ENCODE measurements at places on chromosomes 1 and 21.

GRCh38 chr1:82464362-82465001 is 663.7 kb downstream of the ADGRL2 start:
- no peak for DNase-seq

DNA sequence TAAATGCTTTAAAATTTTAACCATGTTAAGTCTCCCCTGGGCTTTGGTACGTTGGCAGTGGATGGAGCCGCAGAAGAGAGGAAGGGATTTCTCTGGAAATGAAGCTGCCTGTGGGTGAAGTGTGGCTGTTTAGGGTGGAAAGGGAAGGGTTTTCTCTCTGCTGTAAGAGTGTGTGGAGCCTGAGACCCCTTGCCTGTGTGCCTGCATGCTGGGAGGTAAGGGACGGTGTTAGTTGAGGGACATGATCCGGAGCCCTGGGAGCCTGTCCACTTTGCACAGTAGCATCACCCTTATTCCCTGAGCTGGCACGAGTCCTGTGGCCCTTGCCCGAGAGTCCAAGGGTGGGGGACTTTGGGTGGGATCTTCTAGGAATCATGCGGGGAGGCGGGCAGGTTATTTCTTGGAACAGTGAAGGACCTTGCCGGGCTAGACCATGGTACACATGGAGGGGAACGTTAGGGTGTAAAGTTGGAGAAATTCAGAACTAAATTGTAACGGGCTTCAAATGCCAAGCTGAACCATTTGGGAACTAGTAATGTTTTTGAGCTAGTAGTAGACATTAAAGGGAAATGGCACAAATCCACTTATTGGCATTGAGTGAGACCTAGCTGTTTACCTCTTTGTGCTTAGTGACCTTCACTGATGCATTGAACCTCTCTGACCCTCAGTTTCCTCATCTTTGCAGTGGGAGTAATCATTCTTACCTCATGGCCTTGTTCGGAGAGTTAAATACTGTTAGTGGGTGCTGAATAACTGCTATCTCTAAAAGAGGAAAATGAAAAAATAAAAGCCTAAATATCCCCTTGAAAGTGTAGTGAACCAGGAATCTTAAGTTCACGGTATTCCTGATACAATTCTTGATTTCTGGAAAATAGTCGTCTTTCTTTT is 3.5 kb downstream of the GALNT2 start:
- DNase-seq, result no peak

DNA sequence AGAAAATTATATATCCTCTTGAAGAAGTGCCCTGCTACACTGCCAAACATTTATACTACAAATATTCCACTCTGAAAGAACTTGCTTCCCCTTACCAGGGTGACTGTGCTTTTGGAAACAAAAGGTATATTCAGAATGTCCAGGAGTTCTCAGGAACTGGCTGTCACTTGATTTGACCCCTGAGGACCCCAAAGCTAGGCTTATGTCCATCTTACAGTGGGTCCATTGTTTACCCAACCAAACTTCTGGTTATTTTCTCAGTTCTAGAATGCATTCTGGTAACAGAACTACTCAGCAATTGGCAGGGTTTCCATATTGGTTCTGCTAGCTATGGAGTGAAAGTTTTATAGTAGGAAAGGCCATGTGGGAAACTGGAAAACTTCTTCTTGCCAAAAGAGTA is 207.1 kb upstream of the KCTD3 start:
- no peak for DNase-seq

GRCh38 chr1:209983953-209984352 is 45.9 kb downstream of the SYT14 start:
- no peak for DNase-seq

- no peak for DNase-seq
These were observed 334.0 kb upstream of the PRMT6 start for GRCh38 chr1:106722466-106722865.

- no peak for DNase-seq
These were observed 47.7 kb downstream of the SYCP1 start for GRCh38 chr1:114902343-114902742.

- no peak for DNase-seq
These were observed 263.0 kb downstream of the TNR start for GRCh38 chr1:175480343-175480822.

- no peak for DNase-seq
These were observed 16.7 kb downstream of the TIPRL start for GRCh38 chr1:168195199-168196135.

DNA sequence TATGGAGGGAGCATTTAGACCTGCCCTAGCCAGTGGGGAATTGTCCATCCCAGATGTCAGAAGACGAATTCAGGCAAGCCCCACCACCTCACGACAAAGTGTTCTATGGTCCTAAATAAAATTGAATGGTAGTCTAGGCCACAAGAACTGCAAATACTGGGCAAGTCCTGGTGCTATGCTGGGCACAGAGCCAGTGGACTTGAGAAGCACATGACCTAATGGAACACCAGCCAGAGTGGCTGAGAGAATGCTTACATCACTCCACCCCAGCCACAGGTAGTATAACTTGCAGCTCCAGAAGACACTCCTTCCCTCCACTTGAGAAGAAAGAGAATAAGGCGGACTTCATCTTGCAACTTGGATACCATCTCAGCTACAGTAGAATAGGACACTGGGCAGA is 567.3 kb upstream of the CXADR start:
- no peak for DNase-seq

- DNase-seq, result no peak
These were observed 9.6 kb upstream of the RFX5 start for GRCh38 chr1:151356696-151357095.

DNA sequence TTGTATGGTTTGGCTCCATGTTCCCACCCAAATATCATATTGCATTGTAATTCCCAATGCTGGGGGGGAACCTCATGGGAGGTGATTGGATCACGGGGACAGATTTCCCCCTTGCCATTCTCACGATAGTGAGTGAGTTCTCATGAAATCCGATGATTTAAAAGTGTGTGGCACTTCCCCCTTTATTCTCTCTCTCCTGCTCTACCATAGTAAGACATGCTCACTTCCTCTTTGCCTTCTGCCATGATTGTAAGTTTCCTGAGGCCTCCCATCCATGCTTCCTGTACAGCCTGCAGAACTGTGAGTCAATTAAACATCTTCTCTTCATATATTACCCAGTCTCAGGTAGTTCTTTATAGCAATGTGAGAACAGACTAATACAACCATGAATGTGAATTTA is 211.6 kb upstream of the NR5A2 start:
- no peak for DNase-seq

GRCh38 chr21:26834181-26834905 is 10.9 kb downstream of the ADAMTS1 start:
- no peak for DNase-seq

DNA sequence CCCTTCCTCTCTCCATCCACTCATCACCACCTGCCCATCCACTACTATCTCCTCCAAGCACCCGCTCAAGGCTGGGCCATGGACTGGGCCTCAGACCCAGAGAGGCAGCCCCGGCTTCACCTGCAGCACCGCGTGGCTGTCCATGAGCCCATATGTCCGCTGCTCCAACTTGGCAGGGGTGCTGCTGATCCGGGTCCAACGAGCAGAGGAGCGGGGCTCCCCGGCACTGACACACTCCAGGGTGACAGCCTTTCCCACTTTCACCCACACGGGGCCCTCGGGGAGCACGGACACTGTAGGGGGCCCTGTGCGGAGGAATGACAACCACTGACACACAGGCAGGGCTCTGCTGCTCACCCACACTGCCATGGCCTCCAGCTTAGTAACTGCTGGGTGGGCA is 28.9 kb downstream of the LDLRAD2 start:
- no peak for DNase-seq

GRCh38 chr1:87880764-87881163 is 552.1 kb downstream of the LMO4 start:
- no peak for DNase-seq

DNA sequence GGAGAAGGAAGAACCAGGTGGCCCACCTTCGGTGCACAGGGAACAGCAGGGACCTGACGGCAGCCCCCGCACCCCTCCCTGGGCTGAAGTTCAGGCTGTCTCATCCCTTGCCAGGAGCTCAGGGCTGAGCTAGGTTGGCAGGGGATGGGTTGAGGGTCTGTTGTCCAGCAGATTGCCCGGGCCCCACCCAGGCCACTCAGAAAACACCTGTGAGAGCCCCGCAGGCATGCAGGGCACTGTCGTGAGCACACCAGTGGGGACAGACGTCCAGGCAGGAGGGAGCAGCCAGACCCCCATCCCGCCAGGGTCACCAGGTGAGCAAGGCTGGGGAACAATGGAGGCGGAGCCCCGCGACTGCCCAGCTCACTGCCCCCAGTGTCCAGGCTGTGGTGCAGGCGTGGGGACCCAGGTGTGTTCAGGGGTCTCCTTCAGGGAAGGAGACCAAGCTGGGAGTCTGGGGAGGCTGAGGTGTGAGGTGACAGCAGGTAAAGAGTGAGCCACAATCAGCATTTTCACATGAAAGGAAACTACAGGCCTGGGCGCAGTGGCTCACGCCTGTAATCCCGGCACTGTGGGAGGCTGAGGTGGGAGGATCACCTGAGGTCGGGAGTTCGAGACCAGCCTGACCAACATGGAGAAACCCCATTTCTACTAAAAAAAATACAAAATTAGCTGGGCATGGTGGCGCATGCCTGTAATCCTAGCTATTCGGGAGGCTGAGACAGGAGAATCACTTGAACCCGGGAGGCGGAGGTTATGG is 9.4 kb upstream of the SAMD11 start:
- no peak for DNase-seq

- DNase-seq, result no peak
These were observed 58.0 kb downstream of the KAZN start for GRCh38 chr1:14656384-14656937.

DNA sequence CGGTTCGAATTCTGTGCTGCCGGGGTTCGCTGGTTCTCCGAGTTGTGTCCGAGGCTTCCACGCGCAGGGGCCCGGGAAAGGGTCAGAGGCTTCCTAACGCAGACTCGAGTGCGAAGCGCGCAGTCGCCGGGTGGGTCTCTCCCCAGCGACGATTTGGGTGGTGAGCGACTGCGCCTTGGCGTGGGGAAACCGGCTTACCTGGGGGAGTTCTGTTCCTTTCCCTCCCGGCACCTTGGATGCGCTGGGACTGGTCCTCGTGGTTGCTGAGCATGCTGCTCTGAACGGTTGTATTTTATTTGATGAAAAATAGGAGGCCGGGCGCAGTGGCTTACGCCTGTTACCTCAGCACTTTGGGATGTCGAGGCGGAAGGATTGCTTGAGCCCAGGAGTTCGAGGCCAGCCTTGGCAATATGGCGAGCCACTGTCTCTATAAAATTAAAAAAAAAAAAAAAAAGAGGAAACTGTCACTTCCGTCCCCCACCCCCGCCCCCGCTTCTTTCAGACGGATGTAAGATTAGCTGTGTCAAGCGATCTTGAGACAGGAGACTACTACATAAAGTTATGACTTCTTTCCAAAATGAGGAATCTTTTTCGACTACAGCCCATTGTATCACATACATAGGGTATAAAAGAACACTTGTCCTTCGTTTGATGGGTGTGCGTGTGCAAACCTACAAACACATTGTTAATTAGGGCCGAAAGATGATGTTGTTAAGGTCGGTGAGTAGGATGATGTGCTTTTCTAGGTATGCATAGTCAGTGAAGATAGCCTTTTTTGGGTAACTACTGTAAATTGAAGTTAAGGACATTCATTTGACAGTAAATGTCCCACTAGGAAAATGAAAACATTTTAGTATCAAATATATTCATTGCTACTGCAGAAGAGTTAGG is at the start of gene CCDC18:
CCDC18 (plus strand) TSS at position 2 of the 891 bp plus-strand sequence. CDS start 2,638 bp downstream, outside the sequence.
- peak; percentile 45 for DNase-seq

GRCh38 chr1:16434501-16434900 is 2.7 kb downstream of the SPATA21 start:
- peak; percentile 7 for DNase-seq

DNA sequence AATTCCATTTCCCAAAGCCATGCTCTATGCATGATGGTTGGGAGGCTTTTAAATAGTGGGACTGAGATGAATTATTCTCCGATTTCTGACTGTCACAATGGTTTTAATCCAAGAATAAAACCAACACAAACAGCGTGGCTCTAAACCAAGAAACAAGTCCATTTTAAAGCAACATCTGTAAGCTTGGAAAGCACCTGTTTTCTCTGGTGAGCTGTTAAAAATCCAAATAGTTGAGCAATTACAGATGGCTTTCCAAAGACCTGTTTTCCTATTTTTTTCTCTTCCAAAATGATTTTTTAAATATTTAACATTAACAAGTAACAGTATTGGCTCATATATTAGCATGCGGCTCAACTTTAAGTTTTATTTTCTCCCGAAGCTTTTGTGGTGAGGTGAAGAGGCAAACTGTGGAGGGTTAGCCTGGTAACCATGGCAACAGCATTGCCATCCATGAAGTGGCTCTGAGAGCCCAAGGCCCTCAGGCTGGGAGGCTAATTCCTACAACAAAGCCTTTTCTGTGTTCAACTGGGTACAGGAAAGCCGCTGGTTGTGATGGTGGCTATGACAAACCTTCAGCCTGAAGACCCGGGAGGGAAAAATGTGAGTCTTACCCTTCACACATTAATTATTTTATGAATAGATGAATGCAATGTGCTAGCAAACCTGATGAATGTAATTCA is 56.7 kb upstream of the B3GALT5 start:
- DNase-seq, result no peak

DNA sequence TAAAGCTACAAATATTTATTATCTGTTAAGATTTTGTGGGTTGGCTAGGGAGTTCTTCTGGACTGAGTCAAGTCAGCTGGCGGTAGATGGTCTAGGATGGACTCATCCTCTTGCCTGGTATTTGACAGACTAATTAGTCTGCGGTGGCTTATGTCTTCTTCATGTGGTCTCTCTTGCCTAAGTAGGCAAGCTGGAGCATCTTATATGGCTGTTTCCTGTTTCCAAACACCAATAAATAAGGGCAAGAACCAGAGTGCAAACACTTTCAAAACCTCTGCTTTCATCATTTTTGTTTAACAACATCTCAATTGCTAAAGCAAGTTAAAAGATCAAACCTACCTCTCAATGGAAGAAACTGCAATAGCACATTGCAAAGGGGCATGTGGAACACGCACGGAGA is 484.8 kb downstream of the PTPRC start:
- DNase-seq, result no peak

GRCh38 chr1:112458756-112459155 is 50.0 kb upstream of the WNT2B start:
- no peak for DNase-seq

DNA sequence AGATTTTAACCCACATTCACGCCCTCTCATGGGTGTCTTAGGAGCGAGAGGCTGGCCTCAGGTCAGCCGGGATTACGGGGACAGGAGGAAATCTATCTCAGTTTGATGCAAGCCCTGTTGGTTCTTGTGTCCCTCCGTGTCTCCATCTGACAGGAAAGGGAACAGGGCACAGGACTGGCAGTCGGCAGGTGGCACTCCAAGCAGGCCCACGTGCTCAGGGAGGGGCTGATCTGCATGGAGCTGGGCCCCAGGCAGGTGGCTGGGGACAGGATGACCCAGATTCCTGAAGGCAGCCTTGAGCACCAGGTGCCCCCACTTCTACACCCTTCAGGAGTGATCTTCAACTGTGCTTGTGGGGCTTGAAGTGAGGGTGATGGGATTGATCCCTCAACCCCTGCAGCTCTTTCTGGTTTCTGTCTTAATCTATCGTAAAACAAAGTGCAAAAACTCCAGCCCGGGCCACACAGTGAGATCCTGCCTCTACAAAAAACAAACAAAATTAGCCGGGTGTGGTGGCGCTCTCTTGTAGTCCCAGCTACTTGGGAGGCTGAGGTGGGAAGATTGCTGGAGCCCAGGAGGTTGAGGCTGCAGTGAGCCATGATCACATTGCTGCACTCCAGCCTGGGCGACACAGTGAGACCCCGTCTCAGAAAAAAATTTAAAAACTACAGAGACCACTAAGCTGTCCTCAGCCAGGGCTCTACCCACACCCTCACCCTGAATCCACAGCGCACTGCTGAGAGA is 8.3 kb downstream of the PLEKHG5 start:
- DNase-seq, result peak; percentile 47

Data from NCI-H2171 treated with DMSO at 0.1 percent for 48 hours (cell line).